Bronchial smooth muscle cell (primary cell): ENCODE measurements at places on chromosomes 7 and 10. TPM values are rescaled to one million over a fixed set of nuclear protein-coding genes. Genes with fewer than 3 reads are reported as not detected.

H2BK1 gene
- total RNA-seq: not detected in 2 replicates

PAPSS2 gene
- total RNA-seq: 82.8 and 191 TPM in 2 replicates

CHRM2 gene
- total RNA-seq: 0.32 and 3.0 TPM in 2 replicates

ZDHHC4 gene
- total RNA-seq: 56.4 and 77.2 TPM in 2 replicates

UCN3 gene
- not detected in 2 replicates for total RNA-seq

ZNF518A gene
- 10.6 and 15.6 TPM in 2 replicates for total RNA-seq

SCIN gene
- total RNA-seq: 0.16 TPM in 1 of 2 replicates, not detected in the other

UPK3BL1 gene
- total RNA-seq: 9.3 and 13.2 TPM in 2 replicates

AKR1C2 gene
- 48.6 and 96.5 TPM in 2 replicates for total RNA-seq

EBLN1 gene
- not detected in 2 replicates for total RNA-seq

AFAP1L2 gene
- total RNA-seq: 0.16 and 0.26 TPM in 2 replicates
